ENCODE measurements at places on chromosomes 13 and 19.

GRCh38 chr19:29837448-29837981, 25.7 kb downstream of the CCNE1 start:
- no peak for DNase-seq

GRCh38 chr19:45470762-45471081, 2.9 kb downstream of the FOSB start:
- no peak for DNase-seq

- no peak for DNase-seq
Observed at GRCh38 chr19:55115446-55116065, 1.9 kb downstream of the PPP1R12C start.

GRCh38 chr13:40522282-40522681, 144.2 kb downstream of the FOXO1 start:
- no peak for DNase-seq

- DNase-seq = no peak
Observed at GRCh38 chr13:78826936-78827335, 168.0 kb upstream of the OBI1 start.

DNA sequence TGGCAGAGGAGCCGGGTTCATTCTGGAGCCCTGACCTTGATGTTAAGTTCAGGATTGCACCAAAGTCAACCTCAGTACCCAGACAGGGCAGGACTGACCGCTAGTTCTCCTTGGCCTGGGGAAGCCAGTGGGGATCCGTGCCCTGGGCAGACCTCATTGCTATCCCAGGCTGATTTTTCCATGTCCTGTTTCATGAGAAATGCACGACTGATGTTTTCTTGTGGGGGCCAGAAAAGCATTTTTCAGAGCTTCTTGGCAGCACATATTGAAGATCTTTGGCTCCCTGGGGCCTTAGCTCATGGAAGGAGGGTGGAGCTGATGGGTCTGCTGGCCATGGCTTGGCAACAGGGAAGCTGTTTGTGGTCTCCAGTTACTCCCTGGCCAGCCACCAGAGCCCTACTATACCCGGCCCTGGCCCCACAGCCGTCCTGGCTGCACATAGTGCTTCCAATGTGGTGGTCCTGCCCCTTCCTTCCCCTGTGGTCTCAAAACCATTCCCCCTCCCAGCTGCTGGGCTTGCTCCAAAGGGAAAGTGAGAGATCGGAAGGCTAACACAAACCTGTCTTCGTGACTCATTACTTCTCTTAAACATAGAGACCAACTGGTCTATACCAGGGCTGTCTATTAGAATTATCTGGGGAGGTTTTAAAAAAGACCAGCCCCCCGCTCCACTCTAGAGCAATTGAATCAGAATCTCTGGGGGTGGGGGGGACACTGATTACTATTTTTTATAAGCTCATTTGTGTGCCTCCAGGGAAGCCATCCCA, 11.2 kb downstream of the IL17D start:
- DNase-seq = peak; percentile 98

All from fibroblast of the conjunctiva (primary cell).